Psoas muscle (tissue), 8 donors: ENCODE measurements at places on chromosomes 1 and 21. TPM values are rescaled to one million over a fixed set of nuclear protein-coding genes. Genes with fewer than 3 reads are reported as not detected.

Gene PM20D1
- 0.16 TPM for total RNA-seq

Gene ZFP69
- total RNA-seq = 0.54 TPM

Gene RNF186
- total RNA-seq = not detected

GRCh38 chr1:192802406-192802805 is 6.4 kb upstream of the RGS2 start:
- no peaks in the 10 kb centered on the region for H3K27me3 ChIP-seq
- no peak for DNase-seq
- no peaks in the 10 kb centered on the region for H3K4me1 ChIP-seq

GRCh38 chr1:174953285-174954072 is 46.3 kb upstream of the CACYBP start:
- no peaks in the 10 kb centered on the region for H3K36me3 ChIP-seq
- H3K27me3 ChIP-seq = no peaks in the 10 kb centered on the region
- H3K4me1 ChIP-seq = no peaks in the 10 kb centered on the region
- no peak overlapping the region for H3K4me3 ChIP-seq
- no peak overlapping the region for H3K27ac ChIP-seq

- H3K4me3 ChIP-seq = no peak overlapping the region
- no peak overlapping the region for H3K27ac ChIP-seq
- H3K27me3 ChIP-seq = peaks cover 18% of the 10 kb centered on the region
- no peaks in the 10 kb centered on the region for H3K36me3 ChIP-seq
Measured at GRCh38 chr1:32885676-32886003, 651 bp upstream of the HPCA start.

- no peaks in the 10 kb centered on the region for H3K36me3 ChIP-seq
- DNase-seq = no peak
- H3K4me3 ChIP-seq = no peak overlapping the region
- no peaks in the 10 kb centered on the region for H3K4me1 ChIP-seq
Measured at GRCh38 chr1:197995408-197996258, 78.5 kb downstream of the LHX9 start.

DNA sequence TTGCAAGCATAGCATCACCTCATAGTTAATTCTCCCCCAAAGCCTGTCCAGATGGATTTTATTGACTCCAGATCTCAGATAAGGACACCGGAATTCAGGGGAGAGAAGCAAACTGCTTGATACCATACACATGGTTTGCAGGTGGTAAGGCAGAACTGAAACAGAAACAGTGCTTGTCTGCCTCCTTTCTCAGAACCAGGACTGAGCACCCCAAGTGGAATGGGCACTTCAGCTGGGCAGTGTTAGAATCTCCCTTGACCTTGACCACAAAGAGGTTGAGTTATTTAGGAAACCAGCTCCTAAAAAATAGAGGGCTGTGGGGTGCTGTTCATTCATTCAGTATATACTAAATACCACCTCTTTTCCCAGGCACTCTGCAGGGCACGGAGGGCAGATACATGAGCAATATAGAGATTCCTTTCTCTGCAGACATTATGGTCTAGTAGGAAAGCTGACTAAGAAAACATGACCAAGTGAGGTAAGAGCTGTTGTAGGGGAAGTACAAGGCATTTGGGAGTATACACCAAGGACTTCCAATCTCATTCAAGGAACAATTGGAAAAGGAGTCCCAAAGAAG is 185.2 kb downstream of the C1orf94 start:
- H3K4me1 ChIP-seq = no peaks in the 10 kb centered on the region
- peaks cover under 1% of the 10 kb centered on the region for H3K27me3 ChIP-seq
- no peak overlapping the region for H3K4me3 ChIP-seq
- no peak for DNase-seq
- H3K27ac ChIP-seq = no peak overlapping the region
- H3K36me3 ChIP-seq = no peaks in the 10 kb centered on the region

- DNase-seq = no peak
- H3K4me1 ChIP-seq = no peaks in the 10 kb centered on the region
- H3K27me3 ChIP-seq = no peaks in the 10 kb centered on the region
- H3K27ac ChIP-seq = no peak overlapping the region
- H3K36me3 ChIP-seq = no peaks in the 10 kb centered on the region
- H3K4me3 ChIP-seq = no peak overlapping the region
Measured at GRCh38 chr1:187408212-187409004, 579.7 kb downstream of the PLA2G4A start.

DNA sequence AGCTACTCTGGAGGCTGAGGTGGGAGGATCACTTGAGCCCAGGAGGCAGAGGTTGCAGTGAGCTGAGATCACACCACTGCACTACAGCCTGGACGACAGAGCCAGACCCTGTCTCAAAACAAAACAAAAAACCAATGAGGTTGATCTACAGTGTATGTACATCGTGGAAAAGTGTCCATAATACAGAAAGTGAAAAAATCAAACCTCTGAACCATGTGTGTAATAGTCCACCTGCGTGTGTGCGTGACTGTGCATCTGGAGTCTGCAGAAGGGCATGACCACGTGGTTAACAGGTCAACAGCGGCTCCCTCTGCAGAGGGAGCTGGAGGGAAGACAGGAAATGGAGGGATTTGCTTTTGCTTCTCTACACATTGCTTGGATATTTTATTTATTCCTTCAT is 32.4 kb upstream of the ENO1 start:
- H3K36me3 ChIP-seq = no peaks in the 10 kb centered on the region
- no peaks in the 10 kb centered on the region for H3K4me1 ChIP-seq
- no peak overlapping the region for H3K27ac ChIP-seq
- no peak overlapping the region for H3K4me3 ChIP-seq
- no peak for DNase-seq

DNA sequence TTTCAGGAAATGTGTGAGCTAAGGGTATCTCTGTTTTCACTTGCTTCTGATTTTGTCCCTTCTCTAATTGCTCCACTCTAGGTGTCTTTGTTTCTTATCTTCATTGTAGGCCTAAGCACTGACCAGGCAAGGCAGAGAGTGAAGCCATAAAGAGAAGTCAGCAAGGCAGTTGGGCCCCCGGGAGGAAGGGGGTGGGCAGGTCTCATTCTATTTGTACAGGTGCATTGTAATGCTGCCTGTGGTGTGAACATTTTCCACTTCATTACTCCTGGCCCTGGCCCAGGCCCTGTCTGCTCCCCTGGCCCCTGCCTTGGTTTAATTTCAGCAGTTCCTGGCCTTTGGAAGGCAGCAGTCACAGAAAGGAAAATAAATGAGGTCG is 86.4 kb upstream of the JUN start:
- no peaks in the 10 kb centered on the region for H3K27me3 ChIP-seq
- no peak overlapping the region for H3K4me3 ChIP-seq
- H3K36me3 ChIP-seq = no peaks in the 10 kb centered on the region
- H3K4me1 ChIP-seq = peaks cover 20% of the 10 kb centered on the region
- DNase-seq = no peak

DNA sequence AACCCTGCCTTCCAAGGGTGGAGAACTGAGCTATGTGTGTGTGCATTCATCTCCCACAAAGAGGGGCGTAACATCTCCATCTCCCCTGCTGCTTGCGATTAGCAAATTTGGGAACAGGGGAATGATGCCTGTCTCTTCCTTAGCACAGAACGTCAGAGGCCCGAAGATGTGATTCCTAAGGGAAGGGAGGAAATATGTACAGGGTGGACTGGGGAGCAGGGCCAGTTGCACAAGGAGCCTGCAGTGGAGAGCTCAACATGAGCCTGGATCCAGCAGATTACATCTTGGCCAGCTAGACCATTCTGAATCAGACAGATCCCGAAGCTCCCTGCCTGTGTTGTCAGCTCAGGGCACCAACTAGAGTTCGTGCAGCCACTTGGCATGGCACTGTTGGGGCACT is 118.1 kb downstream of the NGF start:
- H3K4me1 ChIP-seq = no peaks in the 10 kb centered on the region
- H3K27ac ChIP-seq = no peak overlapping the region
- H3K27me3 ChIP-seq = no peaks in the 10 kb centered on the region
- no peaks in the 10 kb centered on the region for H3K36me3 ChIP-seq
- no peak overlapping the region for H3K4me3 ChIP-seq

- H3K4me1 ChIP-seq = no peaks in the 10 kb centered on the region
- DNase-seq = no peak
- H3K27ac ChIP-seq = no peak overlapping the region
Measured at GRCh38 chr1:241131636-241132194, 225.3 kb downstream of the RGS7 start.

DNA sequence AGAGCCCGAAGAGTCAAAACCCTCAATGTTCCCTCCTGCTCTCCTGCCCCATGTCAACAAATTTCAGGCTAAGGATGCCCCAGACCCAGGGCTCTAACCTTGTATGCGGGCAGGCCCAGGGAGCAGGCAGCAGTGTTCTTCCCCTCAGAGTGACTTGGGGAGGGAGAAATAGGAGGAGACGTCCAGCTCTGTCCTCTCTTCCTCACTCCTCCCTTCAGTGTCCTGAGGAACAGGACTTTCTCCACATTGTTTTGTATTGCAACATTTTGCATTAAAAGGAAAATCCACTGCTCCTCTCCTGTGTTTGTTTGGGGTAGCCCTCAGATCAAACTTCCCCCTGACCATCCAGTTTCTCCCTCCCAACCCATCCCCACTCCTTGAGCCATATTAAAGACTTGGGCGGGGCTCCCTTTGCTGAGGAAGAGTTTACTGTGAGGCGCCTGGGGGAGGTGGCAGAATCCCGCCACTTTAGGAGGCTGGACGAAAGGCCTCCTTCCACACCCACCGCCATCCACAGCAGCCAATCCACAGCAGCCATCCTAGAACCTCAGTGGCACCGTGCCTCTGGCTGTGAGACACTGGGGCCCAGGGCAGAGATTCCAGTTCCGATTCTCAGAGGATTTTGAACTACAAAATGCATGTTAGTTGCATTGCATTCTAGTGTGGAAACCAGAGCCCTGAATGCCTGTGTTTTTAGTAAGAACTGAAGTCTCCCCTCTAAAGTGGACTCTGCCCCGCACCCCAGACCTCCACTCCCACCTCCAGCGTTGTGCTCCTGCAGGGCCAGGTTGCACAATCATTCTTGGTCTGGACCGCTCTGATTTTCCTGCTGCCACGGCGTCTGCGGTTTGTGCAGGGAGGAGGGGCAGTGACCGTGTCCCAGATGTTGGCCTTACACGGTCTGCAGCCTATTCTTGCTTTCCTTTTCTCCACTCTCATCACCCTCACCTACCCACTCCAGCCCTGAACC is 3.0 kb downstream of the OLFML3 start:
- H3K27ac ChIP-seq = peak overlapping the region; percentile 85
- H3K27me3 ChIP-seq = no peaks in the 10 kb centered on the region
- H3K36me3 ChIP-seq = no peaks in the 10 kb centered on the region
- peak overlapping the region; percentile 61 for H3K4me3 ChIP-seq
- DNase-seq = peak; percentile 88
- peaks cover 25% of the 10 kb centered on the region for H3K4me1 ChIP-seq

DNA sequence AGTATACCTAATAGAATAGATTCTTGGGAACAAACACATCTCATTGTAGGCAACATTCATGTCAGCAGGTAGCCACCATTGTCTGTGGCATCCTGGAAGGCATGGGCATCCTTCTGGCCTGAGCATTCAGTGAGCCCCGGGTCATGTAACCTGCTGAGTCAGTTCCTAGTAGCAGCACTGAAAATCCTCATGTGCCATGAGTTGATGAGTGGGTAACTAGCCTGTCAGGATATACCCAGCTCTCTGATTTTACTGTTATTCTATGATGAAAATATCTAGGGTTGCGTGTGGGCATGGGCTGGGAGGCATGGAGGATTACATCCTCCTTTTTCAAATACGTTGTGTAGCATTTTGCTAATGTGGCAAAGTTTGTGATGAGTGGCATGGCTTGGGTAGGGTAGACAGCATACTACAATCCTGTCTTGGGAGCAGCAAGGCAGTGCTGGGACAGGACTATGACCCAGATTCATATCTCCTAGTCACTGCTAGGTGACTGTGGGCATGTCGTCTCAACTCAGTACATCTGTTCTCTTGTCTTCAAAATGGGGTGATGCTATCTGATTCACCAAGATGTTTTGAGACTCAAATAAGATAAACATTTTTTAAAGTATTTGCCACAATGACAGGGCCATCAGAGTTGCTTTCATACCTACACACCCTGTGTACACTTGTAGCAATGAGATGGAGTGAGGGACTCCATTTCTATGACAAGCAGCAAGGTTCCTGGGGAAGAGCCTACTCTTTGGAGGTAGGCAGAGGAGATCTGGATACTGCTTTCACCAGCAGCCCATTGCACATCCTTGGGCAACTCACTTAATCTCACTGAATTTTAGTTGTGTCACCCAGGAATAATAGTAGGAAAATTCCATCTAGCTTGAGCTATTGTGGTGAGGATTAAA is 62.5 kb downstream of the CD58 start:
- H3K4me3 ChIP-seq = no peak overlapping the region
- H3K27me3 ChIP-seq = no peaks in the 10 kb centered on the region
- DNase-seq = no peak
- H3K36me3 ChIP-seq = no peaks in the 10 kb centered on the region
- no peaks in the 10 kb centered on the region for H3K4me1 ChIP-seq

DNA sequence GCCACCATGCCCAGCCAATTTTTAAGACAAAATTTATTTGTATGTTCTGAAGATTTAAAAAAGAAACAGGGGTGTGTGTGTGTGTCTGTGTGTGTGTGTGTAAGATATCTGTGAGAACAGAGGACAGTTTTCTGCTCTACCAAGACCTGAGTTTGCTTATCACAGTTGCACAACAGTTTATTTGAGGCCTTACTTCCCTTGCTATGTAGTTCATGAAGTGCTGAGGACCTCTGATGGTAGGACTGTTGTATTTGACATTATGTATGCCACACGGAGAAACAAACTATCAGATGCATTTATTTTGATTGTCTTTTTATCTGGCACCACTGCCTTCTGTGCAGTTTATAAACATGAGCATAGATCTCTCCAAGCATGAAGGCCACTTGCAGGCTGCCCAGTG is 355.2 kb downstream of the PBX1 start:
- peaks cover 10% of the 10 kb centered on the region for H3K4me1 ChIP-seq
- no peaks in the 10 kb centered on the region for H3K36me3 ChIP-seq
- no peaks in the 10 kb centered on the region for H3K27me3 ChIP-seq
- no peak overlapping the region for H3K27ac ChIP-seq
- DNase-seq = no peak

DNA sequence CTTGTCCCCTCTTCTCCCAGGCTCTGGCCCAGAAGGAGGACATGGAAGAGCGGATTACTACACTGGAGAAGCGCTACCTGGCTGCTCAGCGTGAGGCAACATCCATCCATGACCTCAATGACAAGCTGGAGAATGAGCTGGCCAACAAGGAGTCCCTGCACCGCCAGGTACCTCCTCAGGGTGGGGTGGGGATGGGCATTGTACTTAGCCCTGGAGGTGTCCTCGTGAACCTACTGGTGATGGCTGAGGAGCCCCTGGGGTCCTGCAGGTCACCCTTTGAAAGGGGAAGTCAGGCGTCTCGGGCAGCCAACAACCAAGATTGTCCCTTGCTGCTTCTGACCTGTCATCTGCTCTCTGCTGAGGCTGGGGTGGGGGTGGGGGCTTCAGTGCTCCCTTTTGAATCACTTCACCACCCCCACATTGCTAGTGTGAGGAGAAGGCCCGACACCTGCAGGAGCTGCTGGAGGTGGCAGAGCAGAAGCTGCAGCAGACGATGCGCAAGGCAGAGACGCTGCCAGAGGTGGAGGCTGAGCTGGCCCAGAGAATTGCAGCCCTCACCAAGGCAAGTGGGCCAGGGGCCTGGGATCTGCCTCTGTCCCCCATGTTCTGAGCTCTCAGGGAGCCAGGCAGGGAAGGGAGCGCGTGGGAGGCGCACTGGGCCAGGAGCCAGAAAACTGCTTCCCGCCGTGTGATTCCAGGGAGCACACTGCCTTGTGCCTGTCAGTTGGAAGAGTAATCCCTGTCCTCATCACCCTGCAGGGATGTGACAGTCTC is 19.7 kb downstream of the PPFIA4 start:
- H3K4me1 ChIP-seq = peaks cover 14% of the 10 kb centered on the region
- H3K27ac ChIP-seq = no peak overlapping the region
- no peaks in the 10 kb centered on the region for H3K36me3 ChIP-seq
- DNase-seq = no peak
- H3K4me3 ChIP-seq = no peak overlapping the region

GRCh38 chr21:36551731-36552433 is 72.0 kb upstream of the CLDN14 start:
- H3K4me3 ChIP-seq = no peak overlapping the region
- no peak overlapping the region for H3K27ac ChIP-seq
- no peak for DNase-seq
- H3K27me3 ChIP-seq = peaks cover 32% of the 10 kb centered on the region
- H3K4me1 ChIP-seq = no peaks in the 10 kb centered on the region
